ENCODE measurements at places on chromosomes 4 and X. TPM values are rescaled to one million over a fixed set of nuclear protein-coding genes. Genes with fewer than 3 reads are reported as not detected.

DNA sequence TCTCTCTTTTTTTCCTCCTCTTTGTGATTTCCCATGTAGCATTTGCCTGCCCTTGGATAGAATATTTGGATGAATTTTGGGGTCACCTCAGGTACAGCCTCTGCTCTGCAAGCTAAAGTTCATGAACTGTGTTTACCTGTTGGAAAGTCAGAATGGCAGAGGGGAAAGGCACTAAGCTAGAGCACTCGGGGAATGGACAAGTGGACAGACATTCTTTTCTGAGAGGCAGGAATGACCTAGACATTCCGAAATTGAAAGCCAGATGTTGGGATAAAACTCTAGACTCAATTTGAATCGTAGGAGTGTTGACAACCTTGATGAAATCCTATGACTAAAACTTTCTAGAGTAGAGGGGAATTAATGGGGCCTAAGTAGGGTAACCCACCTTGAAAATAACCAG is 56.1 kb downstream of the LUZP4 start:
- no peak for DNase-seq

The SOWAHB gene
- 7.2 TPM for total RNA-seq

DNA sequence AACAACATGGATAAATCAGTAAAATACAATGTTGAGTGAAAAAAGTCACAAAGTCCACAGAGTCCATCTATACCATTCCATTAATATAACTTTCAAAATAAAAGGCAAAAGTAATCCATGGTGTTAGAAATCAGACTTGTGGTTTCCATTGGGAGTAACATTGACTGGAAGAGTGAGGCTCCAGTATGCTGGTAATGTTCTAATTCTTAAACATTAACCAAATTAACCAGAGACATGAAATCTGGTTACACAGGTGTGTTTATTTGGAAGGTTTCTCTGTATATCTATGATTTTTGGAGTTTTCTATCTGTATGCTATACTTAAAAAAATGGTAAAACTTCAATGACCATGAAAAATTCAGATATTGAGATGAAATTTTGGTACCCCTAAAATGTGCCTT is 42.6 kb downstream of the SULT1B1 start:
- no peak for DNase-seq

DNA sequence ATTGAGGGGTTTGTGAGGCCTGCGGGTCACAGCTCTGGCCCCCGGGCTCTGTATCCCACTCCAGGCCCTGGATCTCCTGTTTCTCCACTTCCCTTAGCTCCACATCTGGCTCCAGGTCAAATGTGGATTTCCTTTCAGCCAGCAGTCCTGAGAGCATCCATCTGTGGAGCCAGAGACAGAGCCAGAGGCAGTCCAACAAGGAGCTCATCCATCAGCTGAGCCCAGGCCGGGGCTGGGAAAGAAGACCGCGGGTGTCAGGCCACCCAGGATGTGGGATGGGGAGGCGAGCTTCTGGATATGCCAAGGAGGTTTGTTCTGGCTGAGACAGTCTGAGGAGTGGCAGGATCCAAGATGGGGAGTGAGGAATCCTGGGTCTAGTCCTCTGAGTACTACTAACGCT is 91.7 kb downstream of the EFNB1 start:
- peak; percentile 63 for DNase-seq

GRCh38 chr4:121978172-121978516 is 26.3 kb upstream of the TRPC3 start:
- no peak for DNase-seq

- peak; percentile 19 for DNase-seq
These were observed 545 bp downstream of the DOCK11 start for GRCh38 chrX:118495958-118496762.

The RADX gene
- 6.7 TPM for total RNA-seq
